ENCODE measurements at places on chromosomes 7 and 10. TPM values are rescaled to one million over a fixed set of nuclear protein-coding genes. Genes with fewer than 3 reads are reported as not detected.

GRCh38 chr10:34305189-34305588 is 509.9 kb downstream of the PARD3 start:
- no peaks in the 10 kb centered on the region for H3K27me3 ChIP-seq
- H3K4me3 ChIP-seq, result no peak overlapping the region
- DNase-seq, result no peak
- H3K4me1 ChIP-seq, result no peaks in the 10 kb centered on the region
- no peaks in the 10 kb centered on the region for H3K36me3 ChIP-seq

GRCh38 chr7:107138696-107139420 is 29.9 kb upstream of the HBP1 start:
- no peaks in the 10 kb centered on the region for H3K36me3 ChIP-seq
- H3K4me1 ChIP-seq, result no peaks in the 10 kb centered on the region
- no peak overlapping the region for H3K4me3 ChIP-seq
- no peaks in the 10 kb centered on the region for H3K27me3 ChIP-seq
- DNase-seq, result no peak
- H3K27ac ChIP-seq, result no peak overlapping the region

DNA sequence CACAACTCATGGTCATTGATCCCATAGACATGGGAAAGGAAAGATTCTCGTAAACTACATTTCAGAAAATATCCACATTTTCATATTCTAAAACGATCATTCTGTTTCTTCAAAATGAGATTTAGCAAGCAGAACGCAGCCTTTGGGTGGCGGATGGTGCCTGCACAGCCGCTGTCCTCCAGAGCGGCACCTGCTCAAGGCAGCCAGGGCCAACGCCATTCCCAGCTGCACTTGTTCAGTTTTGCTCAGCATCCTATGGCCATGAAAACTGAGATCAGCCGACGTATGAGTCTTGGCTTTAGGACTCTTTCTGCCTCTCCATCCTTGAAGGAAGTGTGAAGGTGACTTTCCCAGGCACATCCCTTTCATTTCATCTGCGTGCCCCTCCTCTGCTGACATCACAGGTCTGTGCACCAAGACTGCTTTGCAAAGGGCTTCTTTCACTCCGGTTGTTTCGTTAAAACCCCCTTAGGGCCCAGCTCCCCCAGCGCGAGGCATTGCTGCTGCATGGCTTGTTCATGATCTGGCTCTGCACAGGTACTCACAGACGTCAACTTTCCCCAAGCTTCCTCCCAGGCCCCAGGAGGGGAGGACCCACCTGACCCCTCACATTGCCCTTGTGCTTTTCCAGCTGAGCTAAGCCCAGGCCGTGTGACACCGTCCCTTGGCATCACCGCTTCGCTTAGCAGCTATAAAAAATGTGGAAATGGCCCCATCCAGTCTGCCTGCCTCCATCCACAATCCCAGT is 37.2 kb downstream of the TCERG1L start:
- H3K27me3 ChIP-seq, result no peaks in the 10 kb centered on the region
- H3K4me3 ChIP-seq, result no peak overlapping the region
- DNase-seq, result peak; percentile 37
- no peaks in the 10 kb centered on the region for H3K36me3 ChIP-seq

Gene CYP2C9
- not detected for total RNA-seq

GRCh38 chr10:75239096-75239790 is 3.5 kb upstream of the COMTD1 start:
- DNase-seq, result no peak
- peaks cover 4% of the 10 kb centered on the region for H3K4me1 ChIP-seq
- H3K27me3 ChIP-seq, result no peaks in the 10 kb centered on the region
- H3K27ac ChIP-seq, result no peak overlapping the region
- H3K4me3 ChIP-seq, result no peak overlapping the region

GRCh38 chr7:156192921-156193320 is 380.7 kb upstream of the SHH start:
- H3K36me3 ChIP-seq, result no peaks in the 10 kb centered on the region
- H3K27ac ChIP-seq, result no peak overlapping the region
- DNase-seq, result no peak
- no peaks in the 10 kb centered on the region for H3K27me3 ChIP-seq
- H3K4me3 ChIP-seq, result no peak overlapping the region

GRCh38 chr7:109532262-109532992 is 962.8 kb downstream of the DNAJB9 start:
- H3K36me3 ChIP-seq, result no peaks in the 10 kb centered on the region
- no peak overlapping the region for H3K4me3 ChIP-seq
- H3K4me1 ChIP-seq, result no peaks in the 10 kb centered on the region
- no peak for DNase-seq

Data from spleen (tissue), 13 donors.